Islet precursor cell (in vitro differentiated cells): ENCODE measurements at places on chromosomes 2 and 18.

DNA sequence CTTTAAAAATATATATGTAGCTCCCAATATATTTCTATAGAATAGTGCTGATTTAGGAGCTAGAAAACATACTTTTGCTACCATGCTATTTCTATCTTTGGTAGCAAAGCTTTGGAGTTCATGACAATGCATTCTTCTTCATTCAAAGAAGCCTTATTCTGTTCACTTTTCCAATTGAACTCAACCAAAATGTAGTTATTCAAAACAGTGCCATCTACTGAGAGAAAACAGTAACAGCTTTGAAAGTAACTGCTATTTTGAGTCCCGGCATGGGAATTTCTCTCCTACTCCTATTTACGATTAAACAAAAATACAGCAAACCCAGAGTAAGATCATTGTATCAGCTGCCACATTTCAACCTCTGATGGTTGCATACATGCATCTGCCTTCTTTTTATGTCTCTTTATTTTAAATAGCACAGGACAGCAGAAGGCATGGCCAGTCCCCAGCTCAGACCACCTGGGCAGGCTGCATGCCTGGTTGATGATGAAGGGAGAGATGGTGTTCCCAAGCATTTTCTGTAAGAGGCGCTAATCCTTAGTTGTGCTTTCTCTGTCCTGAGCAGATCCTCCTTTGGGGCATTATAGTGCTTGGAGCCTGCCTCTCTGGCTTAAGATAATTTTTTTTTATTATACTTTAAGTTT, 69.7 kb upstream of the SULT1C3 start:
- no peak for DNase-seq

DNA sequence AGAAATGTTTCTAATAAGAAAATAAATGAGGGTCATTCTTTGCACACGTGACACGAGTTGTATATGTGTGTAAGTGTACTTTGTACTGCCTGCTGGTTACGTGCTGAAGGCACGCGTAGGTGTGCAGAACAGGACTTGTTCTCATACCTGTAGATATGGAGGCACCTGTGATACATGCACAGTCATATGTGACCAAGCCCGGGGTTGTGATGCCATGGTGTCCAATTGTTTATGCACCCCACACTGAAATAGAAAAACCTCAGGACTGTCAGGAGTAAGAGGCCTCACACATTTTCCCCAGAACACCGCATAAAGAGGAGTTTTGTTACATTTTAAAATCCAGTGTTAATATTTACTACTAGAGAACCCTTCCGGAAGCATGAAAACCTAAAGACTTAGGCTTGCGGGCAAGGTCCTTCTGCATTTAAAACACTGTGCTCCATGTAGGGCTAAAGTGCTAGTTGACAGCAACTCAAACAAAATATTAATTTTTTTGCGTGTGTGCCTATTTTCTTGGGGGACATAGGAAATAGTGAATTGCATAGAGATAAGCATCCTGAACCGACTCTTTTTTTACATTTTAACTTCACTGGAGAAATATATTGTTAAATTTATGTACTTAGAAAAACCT, 9.3 kb downstream of the TSHZ1 start:
- no peak for DNase-seq

GRCh38 chr2:3151153-3151918, 226.3 kb downstream of the EIPR1 start:
- DNase-seq = peak; percentile 63

- DNase-seq = no peak
Observed at GRCh38 chr2:16861111-16861510, 195.5 kb upstream of the CYRIA start.

- no peak for DNase-seq
Observed at GRCh38 chr2:159077869-159078268, 109.4 kb downstream of the TANC1 start.

GRCh38 chr2:213764849-213765248, 480.6 kb downstream of the SPAG16 start:
- no peak for DNase-seq

DNA sequence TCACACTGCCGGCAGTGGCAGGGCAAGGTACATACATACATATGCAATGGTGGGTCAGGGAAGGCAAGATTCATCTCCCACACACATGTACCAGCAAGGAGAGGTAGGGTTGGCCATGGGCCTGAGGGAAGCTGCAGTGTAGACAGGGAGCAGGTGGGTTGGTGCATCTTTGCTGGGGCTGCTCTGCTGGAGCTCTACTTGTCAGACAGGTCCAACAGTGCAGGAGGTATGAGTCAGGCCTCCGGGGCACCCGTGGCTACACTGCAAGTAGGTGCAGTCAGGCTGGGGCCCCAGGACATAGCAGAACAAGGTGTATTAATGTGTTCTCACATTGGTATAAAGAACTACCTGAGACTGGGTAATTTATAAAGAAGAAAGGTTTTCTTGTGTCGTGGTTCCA, 281.1 kb upstream of the COL3A1 start:
- DNase-seq = peak; percentile 87

DNA sequence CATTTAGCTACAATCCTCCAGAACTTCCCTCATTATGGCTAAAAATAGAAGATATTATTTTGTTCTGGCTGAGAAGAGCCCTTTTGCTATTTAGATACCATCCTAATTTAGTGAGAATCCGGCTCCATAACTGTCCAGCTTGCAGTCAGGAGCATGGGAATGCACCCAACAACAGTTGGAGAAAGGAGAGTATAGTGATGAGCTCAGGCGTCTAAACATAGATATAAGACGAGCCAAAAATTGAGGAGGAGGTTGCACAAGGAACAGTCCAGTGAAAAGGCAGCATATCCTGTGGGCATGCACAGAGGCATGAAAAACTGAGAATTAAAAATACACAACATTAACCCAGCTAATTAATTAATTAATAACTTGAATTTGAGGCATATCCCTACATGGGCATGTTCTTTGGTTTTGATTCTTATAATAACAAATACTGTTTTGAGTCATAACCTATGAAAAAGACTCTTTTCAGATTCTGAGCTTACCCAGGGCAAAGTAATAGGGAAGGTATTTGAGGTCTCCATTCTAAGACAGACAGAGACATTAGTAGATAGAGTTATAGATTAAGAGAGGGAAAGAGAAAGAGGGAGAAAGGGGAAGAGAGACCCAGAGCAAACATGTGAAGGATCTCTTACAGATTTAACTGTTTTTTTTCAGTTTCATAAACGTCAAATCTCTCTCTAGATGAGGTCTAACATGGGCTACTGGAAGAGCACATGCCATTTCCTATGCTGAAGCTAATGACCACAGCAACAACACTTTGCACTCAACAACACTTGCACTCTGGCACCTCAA, 311.2 kb downstream of the OSR1 start:
- no peak for DNase-seq

- no peak for DNase-seq
Observed at GRCh38 chr2:83280391-83280790, 1178.7 kb downstream of the SUCLG1 start.

DNA sequence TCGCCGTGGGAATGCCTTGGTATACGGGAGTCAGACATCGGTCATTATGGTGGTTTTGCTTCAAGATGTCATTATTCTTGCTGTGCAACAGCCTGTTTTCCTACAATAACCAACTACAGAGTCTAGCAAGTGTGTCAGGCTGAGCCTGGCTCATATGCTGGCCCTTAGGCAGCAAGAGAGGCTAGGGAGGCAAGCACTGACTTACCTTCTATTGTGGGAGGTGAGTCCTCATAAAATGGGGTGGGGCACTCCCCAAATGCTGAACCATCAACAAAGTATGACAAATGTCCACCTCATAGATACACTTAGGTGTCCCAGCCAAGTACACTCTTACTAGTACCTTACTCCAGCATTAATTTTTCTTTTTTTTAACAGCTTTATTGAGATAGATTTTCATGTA, 77.0 kb upstream of the ATL2 start:
- no peak for DNase-seq

- DNase-seq = no peak
Observed at GRCh38 chr2:44810892-44811530, 130.5 kb upstream of the SIX3 start.

DNA sequence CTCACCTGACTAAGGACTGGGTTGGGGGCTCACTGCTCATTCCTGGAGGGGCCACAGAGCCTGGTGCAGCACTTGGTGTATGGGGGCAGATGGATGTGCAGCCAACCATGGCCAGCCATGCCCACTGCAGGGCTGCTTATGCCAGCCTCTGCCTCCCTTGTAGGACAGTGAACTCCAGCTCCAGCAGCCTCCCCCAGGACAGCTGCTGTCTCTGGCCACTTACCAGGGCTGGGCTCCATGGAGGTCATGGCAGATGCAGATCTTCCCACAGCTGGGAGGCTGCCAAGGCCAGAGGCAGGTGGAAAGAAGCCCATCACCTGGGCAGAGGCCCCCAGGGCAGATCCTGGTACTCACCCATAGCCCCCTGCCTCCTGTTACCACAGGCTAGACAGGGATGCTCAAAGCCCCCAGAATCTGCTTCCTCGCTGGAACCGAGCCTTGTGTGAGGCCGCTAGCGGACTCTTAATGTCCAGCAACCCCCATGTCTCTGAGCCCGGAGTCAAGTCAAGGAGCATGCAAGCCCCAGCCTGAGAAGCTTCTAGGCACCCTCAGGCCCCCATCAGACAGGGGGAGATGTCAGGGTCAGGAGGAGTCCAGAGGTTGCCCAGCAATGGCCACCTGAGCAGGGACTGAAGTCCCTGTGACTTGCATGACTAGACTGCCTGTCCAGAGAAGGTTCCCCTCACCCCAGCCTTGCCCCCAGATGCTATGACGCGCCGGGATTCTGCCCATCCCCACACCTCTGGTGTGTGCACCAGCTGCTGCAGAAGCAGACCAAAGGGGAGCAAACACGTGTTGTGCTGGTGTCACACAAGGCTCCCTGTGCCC, 123.6 kb downstream of the TWIST2 start:
- no peak for DNase-seq

- DNase-seq = no peak
Observed at GRCh38 chr18:54720620-54721019, 107.7 kb upstream of the RAB27B start.

DNA sequence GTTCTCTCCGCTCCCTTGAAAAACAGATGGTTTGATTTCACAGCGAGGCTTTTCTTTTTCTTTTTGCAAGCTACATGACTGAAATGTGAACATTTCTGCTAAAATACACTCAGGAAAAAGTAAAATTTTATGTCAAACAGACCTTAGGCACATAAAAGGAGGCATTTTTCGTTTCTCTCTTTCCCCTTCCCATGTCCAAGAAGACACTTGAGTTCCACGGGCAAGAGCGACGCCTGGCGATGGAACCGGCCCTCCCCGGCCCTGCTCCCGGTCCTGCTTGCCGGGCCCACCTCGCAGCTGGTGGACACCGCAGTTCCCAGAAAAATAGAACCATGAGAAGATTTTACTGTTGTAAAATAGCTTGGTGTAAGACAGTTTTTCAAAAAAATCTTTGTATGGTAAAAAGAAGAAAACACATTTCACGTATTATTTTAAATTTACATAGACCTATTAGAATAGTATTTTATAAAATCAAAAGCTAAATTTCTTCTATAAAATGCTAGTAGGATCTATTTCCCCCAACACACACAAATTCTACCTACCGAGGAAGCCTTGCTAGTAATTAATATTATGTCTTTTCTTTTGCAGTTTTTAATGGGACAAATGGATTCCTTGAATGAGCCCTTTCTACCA, 2.3 kb upstream of the ALKAL2 start:
- DNase-seq = peak; percentile 87

GRCh38 chr18:24015639-24016631, 1.4 kb downstream of the TTC39C start:
- peak; percentile 22 for DNase-seq

- no peak for DNase-seq
Observed at GRCh38 chr18:9150121-9150520, 13.5 kb downstream of the ANKRD12 start.

GRCh38 chr2:98245491-98245890, 100.8 kb upstream of the CNGA3 start:
- no peak for DNase-seq

DNA sequence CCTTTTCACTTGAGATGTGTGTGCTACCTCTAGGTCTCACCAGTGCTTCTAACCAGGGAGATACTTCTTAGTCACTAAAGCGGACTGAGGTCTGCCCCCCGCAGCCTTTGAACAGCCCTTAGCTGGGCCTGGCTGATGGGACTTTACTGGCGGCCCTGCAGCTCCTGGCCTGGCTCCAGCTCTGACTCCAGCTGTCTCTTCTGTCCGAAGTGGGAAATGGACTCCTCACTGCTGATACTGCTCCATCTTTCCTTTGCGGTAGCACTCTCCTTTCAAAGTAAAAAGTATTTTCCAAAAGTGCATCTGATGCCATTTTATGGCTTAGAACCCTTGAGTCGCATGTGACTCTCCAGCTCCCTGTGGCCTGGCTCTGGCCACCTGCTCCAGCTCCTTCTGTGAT, 64.5 kb downstream of the ATP9B start:
- no peak for DNase-seq

- peak; percentile 80 for DNase-seq
Observed at GRCh38 chr2:237060534-237061312, 25.0 kb upstream of the COPS8 start.

DNA sequence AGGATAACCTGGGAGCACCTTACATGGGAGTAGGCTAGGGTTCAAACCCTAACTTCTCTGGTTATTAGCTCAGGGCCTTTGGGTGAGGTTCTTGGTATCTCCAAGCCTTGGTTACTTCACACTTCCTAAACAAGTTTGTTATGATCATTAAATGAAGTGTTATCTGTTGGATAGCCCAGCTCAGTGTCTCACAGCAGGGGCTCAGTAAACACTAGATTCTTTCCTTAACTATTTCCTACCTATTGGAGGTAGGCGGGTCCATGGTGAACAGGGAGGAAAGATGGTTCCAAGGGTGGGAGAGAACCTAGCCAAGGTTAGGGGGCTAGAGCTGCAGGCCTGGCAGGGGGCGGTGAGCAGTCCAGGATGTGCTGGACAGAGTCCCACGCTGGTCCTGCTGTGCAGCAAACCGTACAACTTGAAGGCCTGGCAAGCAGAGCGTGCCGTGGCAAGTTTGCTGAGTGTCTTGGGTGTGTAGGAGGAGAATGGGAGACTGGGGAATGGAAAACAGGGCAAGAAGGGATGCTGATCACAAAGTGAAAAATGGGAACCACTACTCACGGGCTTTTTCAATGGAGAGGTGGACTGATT, 259.1 kb downstream of the PRKCE start:
- DNase-seq = no peak

DNA sequence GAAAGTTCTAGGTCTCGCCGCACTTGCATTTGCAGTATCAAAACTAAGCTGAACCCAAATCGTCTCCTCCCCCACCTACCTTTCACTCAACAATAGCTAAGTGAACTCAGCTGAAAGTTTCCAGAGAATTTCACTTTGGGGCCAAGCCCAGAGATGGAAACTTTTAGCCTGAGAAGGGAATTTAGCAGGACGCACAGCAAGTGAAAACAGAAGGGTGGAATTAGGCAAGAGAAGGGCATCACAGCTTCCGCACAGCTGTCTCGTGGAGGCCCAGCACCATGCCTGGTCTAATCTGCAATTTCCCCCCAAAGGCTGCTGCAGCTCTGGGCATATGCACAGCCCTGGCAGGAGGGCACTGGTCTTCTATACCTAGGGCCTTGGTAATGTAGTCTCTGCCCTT, 262.0 kb downstream of the TNS1 start:
- DNase-seq = peak; percentile 30
